ENCODE measurements at places on chromosomes 16 and 17.

DNA sequence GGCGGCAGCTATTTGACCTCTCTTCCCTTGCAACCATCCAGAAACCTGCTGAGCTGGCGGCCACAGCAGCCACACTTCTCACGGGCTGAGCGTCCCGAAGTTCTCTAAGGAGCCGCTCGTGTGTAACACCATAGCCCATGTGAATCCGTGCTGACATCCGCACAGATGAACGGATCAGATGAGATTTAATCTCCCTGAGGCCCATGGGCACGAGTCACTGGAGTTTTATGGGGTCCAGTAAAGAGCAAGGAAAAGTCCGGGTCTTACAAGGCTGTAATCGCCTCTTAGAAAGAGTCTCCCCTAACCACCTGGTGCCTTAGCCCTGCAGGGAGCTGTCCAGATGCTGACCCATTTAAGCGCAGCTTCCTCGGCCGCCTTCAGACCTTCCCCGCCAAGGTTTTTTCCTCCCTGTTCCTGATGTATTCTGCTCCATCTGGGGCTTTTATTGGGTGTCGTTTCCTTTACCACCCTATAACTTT is 5.5 kb upstream of the CACNG5 start:
- DNase-seq, result peak; percentile 70

DNA sequence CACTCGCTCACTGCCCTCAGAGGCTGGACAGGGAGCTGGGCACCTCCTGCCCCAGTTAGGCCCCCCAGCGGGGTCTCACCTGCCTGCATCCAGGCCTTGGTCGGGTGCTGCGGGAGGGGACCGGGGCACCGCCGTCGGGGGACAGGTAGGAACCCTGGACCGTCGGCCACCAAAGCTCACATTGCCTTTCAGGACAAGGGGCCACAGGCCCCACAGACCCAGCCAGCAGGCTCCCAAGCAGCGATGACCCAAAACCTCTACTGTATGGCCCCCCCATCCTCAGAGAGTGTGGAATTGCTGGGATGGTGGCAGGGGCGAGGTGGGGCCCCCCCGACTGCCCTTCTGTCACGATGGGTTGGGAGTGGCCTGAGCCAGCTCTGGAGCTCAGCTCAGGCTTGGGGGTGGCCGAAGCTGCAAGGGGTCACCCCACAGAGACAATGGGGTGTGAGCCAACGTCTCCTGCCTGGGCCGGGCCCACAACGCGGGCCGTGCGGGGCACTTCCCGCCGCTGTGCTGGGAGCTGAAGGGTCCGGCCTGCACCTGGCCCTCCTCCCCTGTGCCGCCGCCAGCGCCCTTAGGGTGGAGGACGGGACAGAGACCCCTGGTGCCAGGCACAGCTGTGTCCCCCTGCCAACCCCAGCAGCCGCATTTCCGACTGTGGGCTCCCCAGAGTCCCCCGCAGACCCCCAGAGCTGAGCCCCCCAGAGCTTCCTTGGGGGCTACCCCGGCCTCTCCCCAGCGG is 498 bp downstream of the IGFALS start:
- no peak for DNase-seq

- DNase-seq, result peak; percentile 4
Observed at GRCh38 chr16:50480206-50480605, 68.0 kb upstream of the NKD1 start.

DNA sequence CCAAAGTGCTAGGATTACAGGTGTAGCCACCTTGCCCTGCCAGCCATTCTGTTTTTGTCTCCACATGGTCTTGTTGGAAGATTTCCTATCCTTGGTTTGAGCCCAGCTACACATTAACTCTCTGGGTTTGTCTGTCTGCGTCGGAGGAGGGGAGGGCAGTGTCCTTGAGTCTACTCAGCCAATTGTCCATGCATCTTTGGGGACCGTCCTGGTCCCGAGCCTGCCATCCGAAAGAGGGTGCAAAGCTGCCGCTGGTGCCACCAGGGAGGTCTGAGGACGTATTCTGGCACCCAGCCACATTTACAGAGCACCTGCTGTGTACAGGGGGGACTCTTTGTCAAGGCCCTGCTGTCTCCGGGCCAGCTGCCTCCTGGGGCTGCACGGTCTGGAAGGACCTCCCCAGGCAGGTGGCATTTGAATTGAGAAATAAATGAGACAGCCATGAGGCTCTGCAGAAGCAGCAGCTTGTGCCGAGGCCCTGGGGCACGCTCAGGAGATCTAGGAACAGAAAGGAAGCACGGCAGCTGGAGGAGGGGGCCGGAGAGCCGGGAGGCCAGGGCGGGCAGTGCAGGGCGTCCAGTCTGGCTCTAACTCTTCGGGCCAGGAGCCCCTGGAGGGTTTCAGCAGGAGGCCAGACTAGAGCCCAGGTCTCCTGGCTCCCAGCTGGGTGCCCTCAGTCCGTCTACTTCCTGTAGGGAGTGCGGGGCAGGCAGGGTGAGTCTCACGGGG is 1.5 kb downstream of the CYBA start:
- no peak for DNase-seq

GRCh38 chr17:75031972-75032719 is 14.6 kb downstream of the ATP5PD start:
- no peak for DNase-seq

- no peak for DNase-seq
Observed at GRCh38 chr17:57910462-57911420, 44.5 kb downstream of the CUEDC1 start.

DNA sequence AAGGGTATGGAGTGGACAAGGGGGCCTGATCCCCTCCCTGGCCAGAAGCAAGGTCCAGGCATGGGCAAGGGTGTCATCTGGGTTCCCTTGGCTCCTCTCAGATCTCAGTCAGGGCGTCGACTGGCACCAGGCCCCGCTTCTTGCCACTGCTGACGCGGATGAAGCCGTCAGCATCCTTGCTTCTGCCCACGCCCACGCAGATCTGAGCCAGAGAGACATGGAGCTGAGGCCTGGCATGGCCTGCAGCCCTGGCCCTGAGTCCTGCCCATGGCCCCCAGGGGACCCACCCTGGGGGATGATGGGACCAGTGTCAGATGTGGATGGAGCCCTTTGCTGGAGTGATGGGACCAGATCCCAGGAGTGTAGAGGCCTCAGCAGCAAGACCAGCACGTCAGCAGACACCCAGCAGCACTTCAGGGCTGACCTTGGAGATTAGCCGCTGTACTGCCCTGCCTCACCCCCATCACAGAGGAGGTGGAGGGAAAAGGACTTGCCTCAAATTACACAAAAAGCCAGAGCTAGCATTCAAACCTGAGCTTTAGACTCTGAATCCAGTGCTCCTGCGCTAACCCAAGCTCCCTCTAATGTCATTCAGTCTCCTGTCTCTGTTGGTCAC is 12.2 kb downstream of the RPL19 start:
- DNase-seq, result no peak

DNA sequence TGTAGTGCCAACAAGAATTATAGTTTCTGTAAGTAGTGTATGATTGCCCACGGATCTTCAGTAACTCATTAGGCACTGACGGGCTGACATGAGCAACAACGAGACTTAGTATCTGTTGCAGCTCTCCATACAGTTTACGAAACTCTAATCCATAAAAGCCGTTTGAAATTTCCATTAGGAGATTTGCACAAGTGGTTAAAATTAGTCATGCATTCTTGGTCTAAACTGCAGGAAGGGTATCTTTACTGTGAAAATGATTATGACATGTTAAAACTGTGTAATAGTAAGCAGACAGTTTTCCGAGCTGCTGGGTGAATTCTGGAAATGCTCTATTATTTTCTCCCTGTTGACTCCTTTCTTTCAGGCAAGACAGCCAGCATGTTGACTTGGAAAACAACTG is 605.0 kb downstream of the WWOX start:
- DNase-seq, result no peak

DNA sequence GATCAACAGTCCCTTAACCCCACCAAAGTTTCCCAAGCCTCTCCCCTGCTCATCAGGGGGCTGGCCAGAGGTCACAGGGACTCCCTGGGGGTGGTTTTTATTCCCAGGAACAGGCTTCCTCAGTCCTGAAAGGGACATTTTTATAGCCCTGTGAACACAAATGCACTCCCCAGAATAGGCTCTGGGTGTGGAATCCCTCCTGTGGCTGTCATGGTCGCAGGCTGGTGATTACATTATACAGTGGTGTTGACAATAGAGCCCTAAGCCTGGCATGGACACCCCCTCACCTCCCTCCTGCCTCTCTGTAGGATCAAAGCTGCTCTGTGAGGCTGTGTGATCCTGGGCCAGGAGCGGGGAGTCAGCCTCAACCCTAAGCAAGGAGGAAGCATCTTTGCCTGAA is 1.4 kb upstream of the CA4 start:
- DNase-seq, result no peak

DNA sequence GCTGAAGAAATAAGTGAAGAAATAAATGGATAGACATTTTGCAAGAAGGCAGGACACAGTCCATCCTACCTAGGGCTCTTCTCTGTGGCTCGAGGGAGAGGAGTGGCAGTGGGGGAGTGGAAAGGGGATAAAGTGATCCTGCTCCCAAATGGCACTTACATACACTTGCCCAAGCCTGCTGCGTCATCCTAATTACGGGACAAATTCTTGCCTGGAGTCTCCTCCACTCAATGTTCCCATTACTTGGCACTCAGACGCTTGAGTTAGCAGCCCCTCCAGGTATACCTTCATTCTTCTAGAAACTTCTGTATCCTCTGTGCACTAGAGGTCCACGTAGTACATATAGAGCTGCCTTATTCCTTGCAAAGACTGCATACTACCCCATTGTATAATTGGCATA is 15.7 kb upstream of the MAP3K14 start:
- no peak for DNase-seq

GRCh38 chr17:35341411-35341992 is 31.9 kb downstream of the SLFN11 start:
- DNase-seq, result no peak

GRCh38 chr16:74372369-74372768 is 3.7 kb upstream of the NPIPB15 start:
- no peak for DNase-seq

DNA sequence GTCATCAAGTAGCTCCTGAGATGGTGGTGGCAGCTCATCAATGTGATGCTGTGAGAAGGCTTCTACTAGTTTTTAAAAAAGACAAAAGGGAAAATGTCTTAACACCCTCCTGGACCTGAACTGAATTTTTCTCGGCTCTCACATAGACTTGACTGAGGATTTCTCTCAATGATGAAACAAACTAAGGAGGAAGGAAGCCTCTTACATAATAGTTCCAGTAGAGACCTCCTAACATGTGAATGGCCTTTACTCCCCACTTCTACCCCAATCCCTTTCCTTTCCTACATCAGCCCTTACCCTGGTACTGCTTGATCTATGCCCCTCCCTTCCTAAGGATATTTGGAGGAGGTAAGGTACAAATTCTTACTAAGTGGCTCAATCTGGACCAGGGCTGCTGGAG is 54.8 kb upstream of the MTMR4 start:
- no peak for DNase-seq

GRCh38 chr17:20116683-20117309 is 107.6 kb downstream of the SPECC1 start:
- DNase-seq, result no peak

- no peak for DNase-seq
Observed at GRCh38 chr16:12614662-12615278, 188.9 kb downstream of the CPPED1 start.

DNA sequence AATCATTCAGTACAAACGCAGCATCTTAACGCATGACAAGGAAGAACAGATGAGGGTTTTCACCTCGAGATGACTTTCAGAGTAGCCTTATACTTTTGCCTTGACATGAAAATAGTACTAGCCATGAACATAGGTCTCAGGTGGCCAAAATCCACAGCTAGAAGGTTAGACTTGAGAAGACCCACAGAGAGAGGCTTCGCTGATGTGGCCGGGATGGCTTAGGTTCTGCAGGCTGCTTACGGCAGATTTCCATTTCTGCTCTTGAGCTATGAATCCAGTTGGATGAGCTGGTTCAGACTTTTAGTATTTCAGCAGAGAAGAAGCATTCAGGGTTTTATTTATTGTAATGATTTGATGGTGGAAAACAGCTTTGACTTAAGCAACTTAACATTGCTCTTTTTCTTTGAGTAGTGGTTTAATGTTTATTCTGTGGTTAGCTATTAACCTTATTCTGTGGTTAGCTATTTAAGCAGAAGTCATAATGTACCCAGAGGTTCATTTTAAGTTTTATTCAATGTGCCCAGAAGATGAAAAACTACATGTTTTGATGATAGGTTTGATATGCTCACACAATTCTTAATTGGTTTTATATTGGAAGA is 7.6 kb downstream of the KRT24 start:
- no peak for DNase-seq

- DNase-seq, result no peak
Observed at GRCh38 chr16:10597187-10597601, 16.8 kb upstream of the EMP2 start.

- no peak for DNase-seq
Observed at GRCh38 chr17:29778956-29779811, 150.8 kb downstream of the SSH2 start.

DNA sequence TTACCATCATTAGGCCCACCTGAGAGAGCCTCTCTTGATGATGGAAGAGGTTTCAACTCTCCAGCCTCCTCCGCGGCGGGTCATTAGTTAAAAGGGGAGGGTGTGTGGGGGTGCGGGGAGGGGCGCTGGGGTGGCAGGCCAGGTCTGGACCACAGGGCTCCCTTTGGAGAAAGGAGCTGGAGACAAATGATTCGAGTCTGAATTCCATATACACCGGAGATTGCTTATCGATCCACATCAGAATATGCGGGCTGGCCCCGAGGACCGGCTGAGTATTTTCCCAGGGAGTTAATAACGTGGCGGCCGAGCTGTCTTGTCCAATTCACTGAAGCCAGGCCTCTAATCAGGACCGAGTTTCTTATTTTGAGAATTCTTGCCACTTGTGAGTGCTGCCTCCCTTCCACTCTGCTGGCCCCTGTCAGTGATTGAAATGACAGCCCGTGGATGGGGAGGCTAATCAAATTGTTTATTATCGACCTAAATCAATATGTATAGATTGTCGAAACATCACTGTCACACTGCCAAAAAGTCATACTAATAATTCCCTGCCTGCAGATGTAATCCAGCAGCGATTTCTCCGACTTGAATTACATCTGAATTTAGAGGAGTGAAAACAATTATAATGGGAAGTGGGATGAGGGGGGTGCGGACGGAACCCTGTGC is 202.7 kb downstream of the SALL1 start:
- no peak for DNase-seq

GRCh38 chr16:65956100-65956499 is 410.4 kb upstream of the CDH5 start:
- DNase-seq, result no peak

DNA sequence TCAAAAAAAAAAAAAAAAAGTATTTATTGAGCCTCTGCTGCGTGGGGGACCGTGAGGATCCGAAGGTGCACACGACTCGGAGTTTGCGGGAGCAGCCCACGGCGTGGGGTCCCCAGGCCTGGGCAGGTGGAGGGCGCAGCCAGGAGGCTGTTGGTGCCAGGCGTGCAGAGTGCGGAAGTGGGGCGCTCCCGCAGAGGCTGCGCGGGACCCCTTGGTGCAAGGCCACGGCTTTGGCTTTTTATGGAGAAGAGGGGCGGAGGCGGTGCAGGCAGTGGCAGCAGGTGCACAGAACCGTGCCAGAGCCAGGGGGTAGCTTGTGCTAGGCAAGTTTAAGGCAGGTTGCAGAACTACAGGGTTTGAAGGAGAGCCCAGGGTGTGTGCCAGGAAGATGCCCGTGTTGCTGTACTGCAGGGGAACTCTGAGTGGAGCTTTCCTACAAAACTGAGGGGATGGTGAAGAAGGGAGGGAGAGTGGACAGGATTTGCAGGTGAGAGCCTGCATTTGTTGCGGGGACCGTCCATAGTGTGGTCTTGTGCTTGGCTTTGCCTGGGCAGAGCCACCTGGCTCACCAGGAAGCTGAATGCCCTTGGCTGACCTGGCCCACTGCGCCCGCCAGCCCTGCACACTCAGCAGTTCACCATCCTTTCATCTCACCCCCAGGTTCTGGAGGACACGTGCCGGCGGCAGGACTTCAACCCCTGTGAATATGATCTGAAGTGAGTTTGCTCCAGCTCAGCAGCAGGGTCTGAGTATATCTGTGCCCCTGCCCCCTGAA is 1.3 kb downstream of the ASPSCR1 start:
- DNase-seq, result no peak
